Iris pigment epithelial cell (primary cell): ENCODE measurements at places on chromosomes 1 and 21.

DNA sequence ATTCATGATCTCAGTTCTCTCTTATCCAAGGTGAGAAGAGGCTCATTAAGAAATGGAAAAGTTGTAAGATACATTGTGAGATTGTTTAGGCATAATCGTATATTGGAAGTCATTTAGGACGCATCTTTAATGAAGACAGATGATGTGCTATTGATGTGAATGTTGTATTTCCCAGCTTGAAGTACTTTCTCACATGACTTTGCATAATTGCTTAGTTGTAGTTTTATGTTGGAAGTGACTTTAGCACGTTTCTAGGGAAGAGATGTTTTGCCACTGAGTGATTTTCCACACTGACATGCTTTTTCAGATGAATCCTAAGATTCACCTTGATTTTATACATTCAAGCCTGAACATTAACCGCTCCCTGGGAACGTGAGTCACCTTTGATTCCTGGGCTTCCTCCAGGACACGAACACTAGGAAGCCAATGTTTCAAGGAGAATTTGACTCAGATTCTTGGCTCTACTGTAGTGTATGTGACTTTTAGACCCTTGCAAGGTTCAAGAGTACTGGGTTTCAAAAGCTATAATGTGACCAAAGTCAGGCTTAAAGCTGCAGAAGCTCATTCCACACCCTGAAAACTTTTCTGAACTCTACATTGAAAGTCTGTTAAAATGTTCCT lies 27.9 kb downstream of the ANGEL2 start:
- peak; percentile 62 for DNase-seq

DNA sequence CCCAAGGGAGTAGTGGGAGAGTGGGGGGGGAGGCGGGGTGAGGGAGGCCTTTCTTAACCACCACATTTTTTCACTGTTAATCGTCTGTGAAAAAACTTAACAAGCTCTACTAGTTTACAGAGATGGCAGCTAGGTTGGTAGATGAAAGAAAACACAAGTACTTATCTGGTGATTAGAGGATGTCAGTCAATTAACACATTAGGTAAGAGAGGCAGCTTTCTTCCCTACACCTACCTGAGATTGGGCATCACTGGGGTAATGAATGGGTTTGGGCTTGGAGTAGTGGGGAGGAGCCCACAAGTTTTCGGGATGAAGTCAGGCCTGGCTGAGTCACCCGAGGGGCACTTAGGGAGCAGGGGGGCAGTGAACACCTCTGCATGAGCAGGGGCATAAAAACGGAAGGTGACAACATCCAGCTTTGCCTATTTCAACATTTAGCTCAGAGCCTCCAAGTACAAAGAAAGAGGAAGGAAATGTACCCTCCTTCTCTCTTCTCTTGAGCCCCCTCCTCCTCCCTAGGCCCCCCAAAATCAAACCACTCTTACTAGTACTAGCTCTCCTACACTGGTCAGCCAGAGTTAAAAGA lies 2.5 kb downstream of the LBR start:
- peak; percentile 23 for DNase-seq

DNA sequence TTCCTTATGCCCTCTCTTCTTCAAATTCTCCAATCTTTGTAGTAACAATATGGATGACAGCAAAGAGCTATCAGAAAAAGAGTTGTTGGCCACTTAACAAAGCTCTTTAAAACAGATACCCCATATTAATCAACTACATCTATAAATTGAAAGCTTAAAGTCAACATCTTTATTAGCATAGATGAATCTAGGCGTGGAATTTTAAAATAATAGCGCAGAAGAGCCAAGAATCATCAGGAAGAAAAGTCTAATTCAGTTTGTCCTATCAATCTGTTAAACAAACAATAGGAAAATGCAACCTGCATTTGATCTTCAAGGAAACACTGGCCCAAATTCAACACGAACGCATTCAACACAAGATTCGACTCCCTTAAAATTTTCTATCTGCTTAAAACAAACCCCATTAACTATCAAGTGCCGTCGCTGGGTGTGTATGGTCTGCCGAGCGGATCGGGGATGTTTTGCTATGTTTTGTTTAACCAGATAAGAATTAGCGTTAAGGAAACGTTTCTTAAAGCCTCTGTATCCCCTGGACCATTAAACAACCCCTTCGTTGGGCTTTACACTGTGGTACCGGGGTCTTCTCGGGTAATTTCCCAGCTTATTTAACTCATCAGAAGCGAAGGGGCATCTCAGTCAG lies 1.0 kb downstream of the LYST start:
- DNase-seq, result no peak

- DNase-seq, result no peak
These were observed 77.1 kb downstream of the PAX7 start for GRCh38 chr1:18707696-18708257.

DNA sequence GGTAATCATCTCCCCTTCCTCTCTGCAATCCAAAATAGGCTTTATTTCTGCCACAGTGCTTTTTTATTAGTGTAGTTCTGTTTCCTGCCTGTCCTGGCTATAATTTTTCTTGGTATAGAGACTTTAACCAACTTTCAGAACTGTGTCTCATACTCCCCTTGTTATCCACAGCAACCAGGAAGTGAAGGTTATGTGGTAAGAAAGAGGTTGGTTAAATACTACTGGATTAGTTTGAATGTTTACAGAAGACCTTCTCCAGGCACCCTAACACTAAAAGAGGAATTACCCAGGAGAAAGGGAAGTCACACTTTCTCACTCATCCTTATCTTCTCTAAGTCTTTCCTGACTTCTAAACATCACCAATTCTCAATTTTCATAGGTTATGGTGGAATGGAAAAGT lies 17.8 kb upstream of the TNFSF4 start:
- no peak for DNase-seq

DNA sequence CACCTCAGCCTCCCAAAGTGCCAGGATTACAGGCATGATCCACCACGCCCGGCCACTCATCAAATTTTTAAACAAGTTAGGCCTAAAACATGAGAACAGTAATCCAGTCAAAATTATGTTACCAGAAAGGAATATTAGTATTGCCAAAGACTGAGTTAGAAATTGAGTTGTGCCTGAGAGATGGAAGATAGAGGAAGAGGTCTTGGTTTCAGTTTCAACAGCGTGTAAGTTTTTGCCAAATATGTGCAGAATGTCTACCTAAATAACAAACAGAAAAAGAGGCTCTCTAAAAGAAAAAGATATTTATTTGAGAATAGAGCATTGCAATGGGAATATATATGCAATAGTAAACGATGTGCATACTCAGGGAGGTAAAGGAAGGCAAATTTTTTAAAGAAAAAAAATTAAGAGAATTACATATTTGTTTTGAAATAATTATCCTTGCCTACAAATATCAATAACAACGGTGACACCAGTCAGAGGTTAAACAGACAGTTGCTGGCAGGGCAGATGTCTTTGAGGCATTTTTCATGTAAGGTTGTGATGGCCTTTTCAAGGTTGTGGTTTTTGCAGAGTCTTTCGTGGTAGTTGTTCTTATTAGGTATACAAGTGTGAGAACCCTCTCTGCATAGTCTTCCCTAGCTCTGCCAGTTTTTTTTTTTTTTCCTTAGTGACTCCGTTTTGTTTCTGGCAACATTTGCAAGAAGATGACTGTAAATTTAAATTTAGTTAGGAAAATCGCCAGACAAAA lies 2.2 kb upstream of the CD1B start:
- DNase-seq, result no peak

DNA sequence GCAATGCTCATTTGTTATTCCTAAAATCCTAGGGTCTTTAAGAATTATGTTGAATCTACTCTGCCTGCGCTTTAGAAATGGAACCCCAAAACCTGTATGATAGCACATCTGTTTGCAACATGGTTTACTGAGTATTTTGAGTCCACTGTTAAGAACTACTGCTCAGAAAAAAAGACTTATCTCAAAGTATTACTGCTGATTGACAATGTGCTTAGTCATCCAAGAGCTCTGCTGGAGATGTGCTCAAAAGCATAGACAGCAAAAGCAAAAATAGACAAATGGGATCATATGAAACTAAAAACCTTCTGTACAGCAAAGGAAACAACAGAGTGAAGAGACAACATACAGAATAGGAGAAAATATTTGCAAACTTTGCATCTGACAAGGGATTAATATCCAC lies 107.0 kb downstream of the CTH start:
- peak; percentile 29 for DNase-seq

DNA sequence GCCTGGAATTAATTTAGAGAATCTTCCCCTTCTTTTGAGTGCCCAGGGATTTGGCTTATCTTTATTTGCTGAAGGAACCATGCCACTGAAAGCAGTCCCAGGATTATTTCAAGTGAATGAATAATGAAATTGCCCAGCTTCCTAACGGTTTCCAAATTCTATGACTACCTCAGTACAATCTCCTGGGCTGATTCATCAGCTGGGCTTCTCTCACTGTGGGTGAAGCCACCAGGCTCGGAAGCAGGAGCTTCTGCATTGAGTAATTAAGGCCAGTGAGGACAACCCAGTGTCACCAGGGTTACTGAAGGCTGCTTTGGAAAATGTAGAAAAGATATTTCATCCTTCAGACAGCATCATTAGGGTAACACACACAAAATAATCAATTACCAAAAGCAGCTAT lies 169.8 kb downstream of the DAB1 start:
- peak; percentile 15 for DNase-seq

- peak; percentile 91 for DNase-seq
These were observed 28.5 kb upstream of the ECE1 start for GRCh38 chr1:21318714-21319159.

- DNase-seq, result no peak
These were observed 16.9 kb downstream of the CAPZB start for GRCh38 chr1:19468397-19468956.
